ENCODE measurements at places on chromosomes 12 and 14. TPM values are rescaled to one million over a fixed set of nuclear protein-coding genes. Genes with fewer than 3 reads are reported as not detected.

- no peak for DNase-seq
Measured at GRCh38 chr14:53368711-53369201, 215.6 kb upstream of the DDHD1 start.

DNA sequence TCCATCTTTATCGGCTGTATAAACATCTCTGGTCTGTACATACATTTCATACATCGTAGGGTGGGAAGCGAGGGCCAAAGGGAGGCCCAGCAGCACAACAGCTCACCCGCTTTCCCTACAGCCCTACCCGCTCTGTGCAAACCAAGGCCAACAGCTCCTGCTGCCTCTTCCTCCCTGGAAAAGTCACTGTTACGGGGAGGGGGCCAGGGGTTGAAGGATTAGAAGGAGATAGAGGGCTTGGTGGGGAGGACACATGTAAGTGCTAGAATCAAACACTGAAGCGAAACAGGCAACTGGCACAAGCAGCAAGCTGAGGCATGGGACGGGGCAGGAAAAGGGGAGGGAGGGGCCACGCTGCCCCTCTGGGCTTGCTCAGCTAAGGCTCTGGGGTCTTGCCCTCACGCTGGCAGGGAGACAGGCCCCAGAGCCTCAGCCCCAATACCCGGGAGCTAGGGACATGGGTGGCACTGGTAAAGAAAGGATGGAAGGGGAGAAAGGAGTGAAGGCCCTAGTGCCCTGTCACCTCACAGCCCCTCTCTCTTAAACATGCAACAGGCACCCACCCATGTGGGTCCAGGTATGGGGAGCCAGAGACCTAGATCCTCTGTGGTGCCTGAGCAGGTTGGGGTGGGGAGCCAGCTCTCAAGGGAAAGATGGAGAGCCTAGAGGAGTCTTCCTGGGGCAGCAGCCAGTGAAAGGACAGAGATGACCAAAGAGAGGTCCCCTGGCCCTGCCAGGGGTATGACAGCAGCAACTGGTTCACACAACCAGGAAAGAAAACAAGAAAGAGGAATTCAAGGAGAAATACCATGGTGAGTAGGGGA lies 14.4 kb downstream of the SPRYD3 start:
- no peak for DNase-seq

DNA sequence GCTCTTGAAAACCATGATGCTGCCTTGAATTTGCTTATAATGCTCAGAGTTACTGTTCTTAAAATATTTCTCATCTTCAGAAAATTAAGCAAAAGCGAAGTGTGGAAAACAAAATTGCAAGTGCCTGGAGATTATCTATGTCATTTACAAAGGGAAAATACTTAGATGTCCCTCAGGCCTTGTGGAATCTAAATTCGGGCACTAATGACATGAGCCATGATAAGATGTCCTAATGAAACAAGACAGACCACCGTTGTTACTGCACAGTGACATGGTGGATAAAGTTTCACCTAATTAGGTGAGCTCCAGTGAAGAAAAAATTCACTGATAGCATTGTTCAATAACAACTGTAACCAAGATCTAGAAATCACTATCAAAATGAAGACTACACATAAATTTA lies 30.4 kb downstream of the PPP1R13B start:
- DNase-seq: no peak

GRCh38 chr14:54330876-54331275 lies 65.9 kb upstream of the CDKN3 start:
- no peak for DNase-seq

Gene SLC25A21
- polyA plus RNA-seq: not detected

Data from muscle of arm (tissue), 14 donors.